Vagina (tissue), 2 donors: ENCODE measurements at places on chromosomes 5 and 9.

GRCh38 chr5:16061163-16061562, 118.4 kb downstream of the MARCHF11 start:
- no peak for DNase-seq

DNA sequence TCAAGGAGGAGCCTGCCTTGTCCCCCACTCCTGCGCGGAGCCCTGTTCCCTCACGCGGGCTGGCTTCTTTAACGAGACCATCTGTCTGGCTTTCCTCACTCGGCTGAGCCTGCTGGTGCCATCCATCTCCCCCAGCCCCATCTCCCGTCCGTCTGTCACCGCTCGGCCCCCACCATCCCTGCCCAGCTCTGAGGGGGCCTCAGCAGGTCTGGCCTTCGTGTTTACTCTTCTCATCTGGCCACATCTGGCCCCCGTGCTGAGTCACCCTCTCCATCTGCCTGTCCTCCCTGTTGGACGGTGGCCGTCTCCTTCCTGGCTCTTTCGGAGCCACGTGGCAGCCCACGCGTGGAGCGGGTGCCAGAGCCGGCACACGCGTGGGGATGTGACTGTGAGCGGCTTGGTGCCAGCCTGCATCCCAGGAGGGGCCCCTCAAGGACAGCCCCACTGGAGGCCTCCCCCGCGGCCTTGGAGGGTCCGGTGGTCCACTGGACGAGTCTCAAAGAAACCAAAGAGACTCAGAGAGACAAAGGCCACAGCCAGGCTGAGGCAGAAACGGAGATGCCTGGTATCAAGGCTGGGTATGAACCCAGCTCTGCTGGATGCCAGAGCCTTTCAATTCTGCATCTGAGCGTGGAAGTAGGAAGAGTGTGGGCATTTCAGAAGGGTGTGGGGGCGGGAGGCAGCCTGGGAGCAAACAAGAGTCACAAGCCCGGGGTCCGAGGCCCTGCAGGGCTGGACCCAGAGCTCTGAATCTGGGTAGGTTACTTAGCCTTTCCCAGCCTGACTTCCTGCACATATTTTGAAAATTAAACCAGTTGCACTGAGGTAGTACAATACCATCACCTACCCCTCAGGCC, 76.7 kb upstream of the UNC5A start:
- no peak for DNase-seq

DNA sequence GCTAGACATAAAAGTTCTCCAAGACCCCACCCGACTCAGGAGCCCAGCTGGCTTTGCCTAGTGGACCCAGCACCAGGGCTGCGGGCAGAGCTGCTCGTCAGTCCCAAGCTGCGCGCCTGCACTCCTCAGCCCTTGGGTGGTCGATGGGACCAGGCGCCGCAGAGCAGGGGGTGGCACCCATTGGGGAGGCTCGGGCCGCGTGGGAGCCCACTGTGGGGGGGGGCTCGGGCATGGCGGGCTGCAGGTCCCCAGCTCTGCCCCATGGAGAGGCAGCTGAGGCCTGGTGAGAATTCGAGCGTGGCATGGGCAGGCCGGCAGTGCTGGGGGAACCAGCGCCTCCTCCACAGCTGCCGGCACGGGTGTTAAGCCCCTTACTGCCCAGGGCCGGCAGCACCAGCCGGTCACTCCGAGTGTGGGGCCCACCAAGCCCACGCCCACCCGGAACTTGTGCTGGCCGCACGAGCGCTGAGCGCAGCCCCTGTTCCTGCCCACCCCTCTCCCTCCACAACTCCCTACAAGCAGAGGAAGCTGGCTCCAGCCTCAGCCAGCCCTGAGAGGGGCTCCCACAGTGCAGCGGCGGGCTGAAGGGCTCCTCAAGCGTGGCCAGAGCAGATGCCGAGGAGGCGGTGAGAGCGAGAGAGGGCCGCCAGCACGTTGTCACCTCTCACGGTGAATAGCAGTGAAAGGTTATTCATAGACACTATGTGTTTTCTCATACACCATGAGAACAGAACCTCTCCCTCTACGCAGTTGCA, 54.9 kb downstream of the RAPGEF6 start:
- no peak for DNase-seq

- no peak for DNase-seq
These were observed 199.4 kb downstream of the MEF2C start for GRCh38 chr5:88683506-88684135.

DNA sequence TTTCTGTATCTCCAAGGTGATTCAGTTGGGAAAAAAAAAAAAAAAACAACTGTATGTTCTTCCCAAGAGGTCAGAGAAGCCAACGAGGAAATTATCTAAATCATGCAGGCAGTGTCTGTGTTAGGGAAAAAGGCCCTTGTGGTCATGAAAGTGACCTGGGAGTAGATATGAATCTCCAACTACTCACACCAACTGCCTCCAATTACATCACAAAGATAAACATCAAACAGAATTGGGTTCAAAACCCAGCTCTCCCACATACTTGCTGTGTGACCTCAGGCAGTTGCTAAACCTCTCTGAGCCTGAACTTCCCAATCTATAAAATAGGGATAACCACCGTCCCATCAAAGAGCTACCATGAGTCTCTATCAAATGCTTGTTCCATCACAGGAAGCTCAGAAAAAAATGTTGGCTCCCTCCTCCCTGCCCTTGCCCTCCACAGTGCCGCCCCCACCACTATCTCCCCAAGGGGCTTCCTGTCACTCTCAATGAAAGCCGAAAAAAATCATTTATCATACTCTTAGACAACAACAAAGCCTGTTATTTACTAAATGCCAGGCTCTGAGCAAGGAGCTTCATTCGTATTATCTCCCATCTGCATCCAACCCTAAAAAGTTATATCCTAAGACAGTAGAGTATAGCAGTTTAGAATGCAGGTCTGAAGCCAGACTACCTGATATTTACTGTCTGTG, 42.9 kb downstream of the CDK5RAP2 start:
- no peak for DNase-seq

DNA sequence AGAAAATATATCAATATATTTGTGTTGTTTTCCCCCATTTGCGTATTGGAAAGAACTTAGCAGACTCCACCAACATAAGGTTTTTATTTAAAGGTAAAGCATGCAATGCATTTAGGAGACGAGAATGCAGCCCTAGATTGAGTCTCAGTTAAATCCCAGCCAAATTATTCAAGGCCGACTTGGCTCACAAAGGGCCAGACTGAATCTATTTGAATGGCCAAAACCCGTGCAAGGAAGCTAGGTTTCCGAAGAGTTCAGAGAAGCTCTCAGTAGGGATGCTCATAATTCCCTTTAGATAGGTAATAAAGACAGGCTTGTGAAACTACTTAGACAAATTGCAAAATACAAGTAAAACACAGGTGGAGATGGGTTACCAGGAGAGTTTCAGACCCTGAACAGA, 520.3 kb downstream of the CDH9 start:
- no peak for DNase-seq

- DNase-seq, result no peak
These were observed 22.1 kb upstream of the NDST1 start for GRCh38 chr5:150485693-150486401.

GRCh38 chr5:22238047-22238446, 615.1 kb downstream of the CDH12 start:
- no peak for DNase-seq

- no peak for DNase-seq
These were observed 20.3 kb downstream of the KIF2A start for GRCh38 chr5:62326302-62326701.

- no peak for DNase-seq
These were observed 92.1 kb downstream of the CRB2 start for GRCh38 chr9:123447934-123448646.

DNA sequence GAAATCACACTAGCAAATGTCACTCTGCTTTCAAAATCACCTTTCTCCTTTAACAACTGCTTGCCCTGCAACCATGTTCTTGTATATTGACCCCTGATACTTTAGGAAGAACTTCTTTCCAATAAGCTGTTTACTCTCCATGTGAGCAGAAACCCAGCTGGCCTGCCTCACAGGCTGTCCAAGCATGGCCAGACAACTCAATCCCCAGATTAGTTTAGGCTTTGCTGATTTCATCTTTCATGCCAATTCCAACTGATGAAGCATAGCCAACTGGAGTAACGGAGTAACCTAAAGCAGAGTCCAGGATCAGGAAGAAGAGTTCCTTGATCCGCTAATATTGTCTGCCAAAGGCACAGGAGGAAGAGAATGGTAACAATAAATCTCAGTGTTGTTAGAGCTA, 56.7 kb upstream of the HTR1A start:
- DNase-seq, result no peak

DNA sequence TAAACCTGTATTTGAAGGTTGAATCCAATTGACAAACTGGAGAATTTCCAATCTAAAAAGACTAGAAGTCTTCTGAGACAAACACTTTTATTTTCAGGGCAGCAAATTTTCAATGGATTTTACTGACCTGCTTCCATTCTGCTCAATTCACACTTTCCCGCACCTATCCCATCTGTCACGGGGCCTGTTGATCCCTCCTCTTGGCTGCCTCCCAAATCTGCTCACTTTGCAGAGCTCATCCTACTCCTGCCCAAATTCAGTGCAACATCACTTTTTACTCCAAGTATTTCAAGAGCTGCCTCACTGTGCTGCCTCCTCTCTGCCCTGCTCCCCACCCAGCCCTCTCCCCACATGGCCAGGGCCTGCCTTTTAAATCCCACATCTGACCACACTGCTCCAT, 35.1 kb downstream of the GOLM1 start:
- no peak for DNase-seq

DNA sequence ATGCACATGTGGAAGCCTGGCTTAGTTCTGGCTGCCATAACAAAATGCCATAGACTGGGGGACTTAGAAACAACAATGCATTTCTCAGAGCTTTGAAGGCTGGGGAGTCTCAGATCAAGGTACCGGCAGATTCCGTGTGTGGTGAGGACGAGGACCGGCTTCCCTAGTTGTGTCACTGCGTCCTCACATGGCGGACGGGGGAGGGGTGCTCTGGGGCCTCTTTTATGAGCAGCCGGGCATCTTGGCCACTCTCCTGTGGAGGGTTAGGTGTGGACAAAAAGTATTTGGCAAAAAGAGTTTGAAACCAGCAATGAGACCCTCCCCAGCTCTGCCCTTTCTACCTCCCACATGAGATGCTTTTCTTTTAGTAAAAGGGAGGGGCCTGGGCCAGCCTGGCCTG, 118.5 kb upstream of the LPCAT1 start:
- no peak for DNase-seq
